ENCODE measurements at places on chromosomes 6 and 20. TPM values are rescaled to one million over a fixed set of nuclear protein-coding genes. Genes with fewer than 3 reads are reported as not detected.

The ABHD16B gene
- total RNA-seq: not detected

The LRP11 gene
- 56.1 TPM for total RNA-seq

The SLC35B2 gene
- total RNA-seq: 45.8 TPM

GRCh38 chr6:158782432-158783166, 36.6 kb downstream of the EZR start:
- no peak overlapping the region for H3K27ac ChIP-seq
- H3K4me3 ChIP-seq: no peak overlapping the region
- DNase-seq: no peak
- no peaks in the 10 kb centered on the region for H3K4me1 ChIP-seq
- peaks cover 81% of the 10 kb centered on the region for H3K36me3 ChIP-seq
- no peaks in the 10 kb centered on the region for H3K27me3 ChIP-seq

DNA sequence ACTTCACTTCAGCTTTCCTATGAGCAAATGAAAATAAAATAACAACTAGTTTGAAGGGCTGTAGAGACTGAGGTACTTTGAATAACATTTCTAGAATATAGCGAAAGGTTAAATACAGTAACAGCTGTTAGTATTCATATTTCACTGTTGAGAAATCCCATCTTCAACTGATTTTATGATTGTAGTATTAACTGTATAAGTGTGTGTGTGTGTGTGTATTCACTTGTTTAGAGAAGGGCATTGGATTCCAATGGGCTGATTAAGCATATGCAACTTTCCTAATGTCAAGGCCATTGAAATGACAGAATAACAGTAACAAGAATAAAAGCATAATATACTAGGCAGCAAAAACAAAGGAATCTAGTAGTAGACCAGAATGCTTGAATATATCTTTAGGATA, 957.5 kb upstream of the EPHA7 start:
- no peaks in the 10 kb centered on the region for H3K4me1 ChIP-seq
- no peak overlapping the region for H3K4me3 ChIP-seq
- H3K27ac ChIP-seq: no peak overlapping the region
- no peaks in the 10 kb centered on the region for H3K36me3 ChIP-seq

DNA sequence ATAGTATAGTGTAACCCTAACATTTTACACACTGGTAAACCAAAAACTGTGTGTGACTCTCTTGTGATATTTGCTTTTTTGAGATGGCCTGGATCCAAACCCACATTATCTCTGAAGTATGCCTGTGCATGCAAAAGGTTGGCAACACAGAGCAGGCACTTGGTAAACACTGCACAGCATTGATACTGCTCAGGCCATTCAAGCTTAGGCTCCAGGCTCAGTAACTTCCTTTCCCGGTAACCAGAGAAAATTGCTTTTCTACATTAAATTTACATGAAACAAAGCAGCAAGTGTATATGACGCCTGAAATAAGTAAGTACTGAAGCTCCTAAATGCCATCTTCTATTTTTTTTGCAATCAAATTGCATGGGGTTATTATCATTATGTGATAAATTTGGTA, 205.7 kb downstream of the EPM2A start:
- no peaks in the 10 kb centered on the region for H3K36me3 ChIP-seq
- no peaks in the 10 kb centered on the region for H3K4me1 ChIP-seq
- no peaks in the 10 kb centered on the region for H3K27me3 ChIP-seq
- no peak overlapping the region for H3K4me3 ChIP-seq

- H3K27me3 ChIP-seq: peaks cover 18% of the 10 kb centered on the region
- H3K36me3 ChIP-seq: no peaks in the 10 kb centered on the region
- H3K4me1 ChIP-seq: no peaks in the 10 kb centered on the region
- H3K27ac ChIP-seq: no peak overlapping the region
- DNase-seq: peak; percentile 82
- no peak overlapping the region for H3K4me3 ChIP-seq
Observed at GRCh38 chr20:45592574-45593189, 13.6 kb upstream of the WFDC8 start.

Measured in A673 (cell line).